ENCODE measurements at places on chromosomes 4 and X. TPM values are rescaled to one million over a fixed set of nuclear protein-coding genes. Genes with fewer than 3 reads are reported as not detected.

The CCDC120 gene
- total RNA-seq = 7.9 TPM

The PCDH19 gene
- total RNA-seq = not detected

DNA sequence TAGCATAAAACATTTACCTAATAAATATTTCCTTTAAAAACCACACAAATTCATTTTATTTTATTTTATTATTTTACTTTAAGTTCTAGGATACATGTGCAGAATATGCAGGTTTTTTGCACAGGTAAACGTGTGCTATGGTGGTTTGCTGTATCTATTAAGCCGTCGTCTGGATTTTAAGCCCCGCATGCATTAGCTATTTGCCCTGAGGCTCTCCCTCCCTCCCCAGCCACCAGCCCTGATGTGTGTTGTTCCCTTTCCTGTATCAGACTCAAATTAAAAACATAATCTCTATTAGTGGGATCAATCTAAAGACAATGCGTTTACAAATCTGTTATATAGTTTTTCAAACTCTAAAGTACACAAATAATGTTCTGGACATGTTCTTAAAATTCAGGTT is 1.2 kb upstream of the HTN3 start:
- no peak for DNase-seq

- no peak for DNase-seq
Observed at GRCh38 chr4:114193624-114194399, 214.4 kb upstream of the ARSJ start.

- no peak for DNase-seq
Observed at GRCh38 chrX:141791856-141792255, 46.3 kb upstream of the MAGEC3 start.

DNA sequence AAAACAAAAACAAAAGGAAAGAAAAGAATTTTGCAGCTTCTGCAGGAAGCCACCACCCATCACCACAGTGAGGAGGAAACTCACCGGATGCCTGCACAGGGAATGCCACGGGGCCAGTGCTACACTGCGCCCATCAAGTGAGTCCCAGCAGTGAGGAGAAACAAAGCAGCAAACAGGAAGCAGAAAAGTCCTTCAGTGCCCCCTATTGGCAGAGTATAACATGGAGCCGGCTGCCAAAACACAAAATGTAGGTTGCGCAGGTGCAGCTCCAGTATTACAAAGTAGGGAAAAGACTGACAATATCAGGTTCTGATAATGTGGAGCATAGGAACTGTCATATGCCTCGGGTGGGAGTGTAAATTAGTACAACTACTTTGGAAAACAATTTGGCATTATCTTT is 23.3 kb upstream of the SCML2 start:
- DNase-seq = no peak

- no peak for DNase-seq
Observed at GRCh38 chr4:140635606-140636005, 66.8 kb upstream of the UCP1 start.

DNA sequence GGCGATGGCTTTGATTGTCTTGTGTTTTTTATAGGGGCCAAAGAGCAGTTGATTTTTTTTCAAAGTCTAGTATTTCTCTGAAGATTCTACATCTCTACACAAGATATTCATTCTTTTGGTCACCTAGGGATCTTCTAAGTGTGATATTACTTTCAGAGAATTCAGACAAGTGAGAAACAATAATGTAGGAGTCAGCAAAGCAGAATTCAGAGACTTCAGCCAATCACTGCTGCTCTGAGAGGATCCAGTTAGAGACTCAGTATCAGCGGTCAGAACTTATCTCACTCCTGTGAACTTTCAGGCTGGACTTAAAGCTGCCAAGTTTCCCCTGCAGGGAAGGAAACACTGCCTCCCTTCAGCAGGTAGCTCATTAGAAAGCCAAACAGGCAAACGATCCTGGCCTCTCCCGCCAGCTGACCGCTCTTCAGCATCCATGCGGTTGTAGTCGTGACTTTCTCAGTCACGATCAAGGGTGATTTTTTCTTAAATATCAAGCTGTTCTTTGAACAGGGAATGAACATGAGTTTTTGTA is 59.2 kb downstream of the NSUN7 start:
- DNase-seq = no peak

Measured in activated B cell treated with CpG ODN at 0.5 μM for 24 hours (primary cell).